ENCODE measurements at places on chromosomes 3 and 15. TPM values are rescaled to one million over a fixed set of nuclear protein-coding genes. Genes with fewer than 3 reads are reported as not detected.

- DNase-seq, result no peak
Observed at GRCh38 chr3:150355574-150355973, 52.5 kb upstream of the TSC22D2 start.

GRCh38 chr15:80098341-80098740 is 38.9 kb downstream of the ZFAND6 start:
- DNase-seq, result no peak

GRCh38 chr3:58751235-58751634 is 84.7 kb upstream of the FAM3D start:
- no peak for DNase-seq

Gene COLQ
- total RNA-seq, result 2.8 TPM

Gene STIMATE
- total RNA-seq, result 64.6 TPM

Gene FSIP1
- total RNA-seq, result 0.11 TPM

All from gastrocnemius medialis (tissue), 4 donors.